NCI-H345 (cell line): ENCODE measurements at places on chromosomes 12 and 14.

DNA sequence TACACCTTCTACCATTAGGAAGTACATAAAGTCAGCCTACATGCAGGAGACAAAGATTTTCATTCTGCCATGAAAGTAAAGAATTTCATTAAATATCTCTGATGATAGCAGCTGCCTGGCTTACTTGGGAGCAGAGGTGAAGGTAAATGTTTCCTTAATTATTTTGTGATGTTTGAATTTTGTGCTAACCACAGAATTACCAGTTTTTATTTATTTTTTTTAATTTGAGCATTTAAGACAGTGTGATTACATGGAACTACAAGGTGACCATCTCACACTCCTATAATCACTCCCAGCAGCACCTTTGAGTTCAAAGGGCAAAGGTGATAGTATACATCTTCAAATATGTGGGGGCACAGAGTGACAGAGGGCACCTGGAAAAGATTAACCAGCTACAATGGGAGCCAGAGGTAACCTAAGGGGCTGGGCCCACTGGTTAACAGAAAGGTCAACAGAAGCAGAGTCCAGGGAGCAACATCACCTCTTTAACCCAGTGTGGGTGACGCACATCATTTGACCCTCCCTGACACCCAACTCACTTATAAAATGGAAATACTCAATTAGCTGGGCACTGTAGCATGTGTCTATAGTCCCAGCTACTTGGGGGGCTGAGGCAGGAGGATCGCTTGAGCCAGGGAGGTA, 65.0 kb downstream of the GCH1 start:
- DNase-seq, result no peak

DNA sequence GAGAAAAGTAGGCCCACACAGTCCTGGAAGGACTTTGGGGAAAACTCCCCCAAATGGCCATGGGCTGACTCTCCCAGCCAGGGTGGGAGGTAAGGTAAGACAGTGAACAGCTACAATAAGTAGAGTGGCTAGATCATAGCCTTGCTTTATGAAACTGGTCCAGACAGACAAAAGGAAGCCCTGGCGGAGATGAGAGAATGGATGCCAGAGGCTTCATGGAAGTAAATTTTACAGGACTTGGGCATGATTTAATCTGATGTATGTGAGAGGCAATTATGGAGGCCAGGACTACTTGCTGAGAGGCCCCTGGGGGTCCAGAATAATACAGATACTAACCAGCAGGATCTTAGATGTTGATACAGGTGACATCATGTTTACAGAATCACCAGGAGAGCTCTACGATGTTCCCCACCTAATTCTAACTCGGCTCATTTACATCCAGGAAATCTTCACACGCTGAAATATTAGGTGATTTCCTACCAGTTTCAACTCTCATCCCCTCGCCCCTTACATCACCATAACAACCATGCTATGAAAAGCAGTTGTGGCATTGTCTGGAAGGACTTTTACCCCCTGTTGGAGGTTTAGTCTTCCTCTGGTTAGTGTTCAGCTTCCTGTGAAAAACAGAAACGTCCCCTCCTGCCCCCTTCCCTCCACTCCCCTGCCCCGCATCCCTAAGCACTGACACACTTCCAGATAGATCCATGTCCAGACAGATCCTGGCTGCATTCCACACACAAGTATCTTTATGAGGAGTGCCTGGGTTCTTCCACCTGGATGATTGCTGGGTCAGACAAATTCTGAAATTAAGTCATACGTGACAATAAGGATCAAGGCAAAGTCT, 39.5 kb upstream of the NT5DC3 start:
- DNase-seq, result peak; percentile 96

DNA sequence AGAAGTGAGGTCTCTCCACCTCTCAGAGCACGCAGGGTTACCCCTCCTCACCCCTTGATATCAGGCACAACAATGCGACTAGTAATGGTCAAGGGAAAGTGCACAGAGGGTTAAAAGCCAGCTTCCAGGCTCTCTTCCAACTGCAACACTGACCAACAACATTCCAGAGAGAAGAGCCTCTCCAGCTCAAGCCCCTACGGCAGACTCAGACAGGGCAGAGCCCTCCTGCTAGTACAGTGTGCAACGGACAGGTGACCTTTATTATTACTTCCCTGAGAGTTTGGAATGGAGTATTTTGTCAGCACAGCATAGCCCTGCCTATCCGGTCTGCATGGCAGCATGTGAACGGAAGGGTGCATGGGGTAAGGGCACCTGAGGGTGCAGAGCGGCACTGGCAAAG, 73.0 kb downstream of the PTPN21 start:
- no peak for DNase-seq

DNA sequence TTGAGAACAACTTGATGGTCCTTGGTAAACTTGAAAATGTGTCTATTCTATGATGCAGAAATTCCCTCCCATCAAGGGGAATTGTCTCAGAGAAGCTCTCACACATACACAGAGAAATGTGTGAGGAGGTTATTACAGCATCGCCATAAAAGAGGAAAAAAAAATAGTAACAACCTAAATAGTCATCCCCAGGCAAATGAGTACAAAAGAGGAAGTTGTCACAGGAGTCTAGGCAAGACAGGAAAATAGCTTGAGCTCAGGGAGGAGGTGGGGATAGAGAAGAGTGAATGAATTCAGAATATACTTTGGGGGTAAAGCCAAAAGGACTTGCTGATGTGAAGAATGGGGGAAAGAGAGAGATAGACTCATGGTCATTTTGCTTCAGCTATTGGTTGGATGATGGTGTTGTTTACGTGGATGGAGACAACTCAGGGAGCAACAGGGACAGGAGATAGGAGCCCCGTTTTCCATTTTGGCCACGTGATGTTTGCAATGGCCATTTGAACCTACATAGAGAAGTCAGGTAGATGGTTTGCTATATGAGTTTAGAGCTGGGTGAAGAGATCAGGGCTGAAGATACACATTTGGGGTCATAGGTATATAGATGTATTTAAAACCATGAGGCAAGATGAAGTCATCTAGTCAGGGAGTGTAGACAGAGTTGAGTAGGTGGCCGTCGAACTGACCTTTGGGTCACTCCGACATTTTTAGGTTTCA, 20.3 kb downstream of the LRRC74A start:
- DNase-seq, result no peak

- DNase-seq, result no peak
These were observed 16.3 kb upstream of the EPYC start for GRCh38 chr12:91021076-91021475.

DNA sequence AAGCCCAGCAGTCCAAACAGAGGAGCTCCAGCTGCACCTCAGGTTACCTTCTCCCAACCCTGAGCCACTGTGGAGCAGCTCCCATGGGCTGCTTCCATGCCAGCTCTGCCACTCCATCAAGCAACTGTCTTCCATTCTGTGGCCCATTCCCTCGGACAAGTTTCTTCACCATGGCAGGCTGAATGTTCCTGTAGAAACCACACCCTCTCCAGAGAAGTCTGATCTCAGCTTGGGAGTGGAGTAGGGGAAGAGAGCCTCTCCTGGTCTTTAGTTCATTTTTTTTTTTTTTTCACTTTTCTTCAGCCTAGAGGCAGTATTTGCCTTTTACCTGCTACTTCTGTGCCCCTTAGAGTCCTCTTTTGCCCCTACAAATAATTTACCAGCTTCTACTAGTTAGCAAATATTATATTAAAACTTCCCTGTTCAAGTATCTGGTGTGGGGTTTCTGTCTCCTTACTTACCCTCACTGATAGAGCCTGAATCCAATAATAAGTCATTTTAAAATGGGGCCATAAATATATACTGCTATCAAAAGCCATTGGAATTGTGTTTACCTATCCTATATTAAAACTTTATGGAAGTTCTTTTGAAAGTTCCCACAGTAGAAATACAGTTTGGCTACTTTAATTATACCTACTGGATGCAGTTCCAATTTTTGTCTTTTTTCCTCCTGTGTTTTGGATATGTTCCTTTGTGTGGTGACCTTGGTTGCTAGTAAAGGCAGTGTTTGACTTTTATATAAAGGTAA, 11.7 kb upstream of the SLC17A8 start:
- no peak for DNase-seq

DNA sequence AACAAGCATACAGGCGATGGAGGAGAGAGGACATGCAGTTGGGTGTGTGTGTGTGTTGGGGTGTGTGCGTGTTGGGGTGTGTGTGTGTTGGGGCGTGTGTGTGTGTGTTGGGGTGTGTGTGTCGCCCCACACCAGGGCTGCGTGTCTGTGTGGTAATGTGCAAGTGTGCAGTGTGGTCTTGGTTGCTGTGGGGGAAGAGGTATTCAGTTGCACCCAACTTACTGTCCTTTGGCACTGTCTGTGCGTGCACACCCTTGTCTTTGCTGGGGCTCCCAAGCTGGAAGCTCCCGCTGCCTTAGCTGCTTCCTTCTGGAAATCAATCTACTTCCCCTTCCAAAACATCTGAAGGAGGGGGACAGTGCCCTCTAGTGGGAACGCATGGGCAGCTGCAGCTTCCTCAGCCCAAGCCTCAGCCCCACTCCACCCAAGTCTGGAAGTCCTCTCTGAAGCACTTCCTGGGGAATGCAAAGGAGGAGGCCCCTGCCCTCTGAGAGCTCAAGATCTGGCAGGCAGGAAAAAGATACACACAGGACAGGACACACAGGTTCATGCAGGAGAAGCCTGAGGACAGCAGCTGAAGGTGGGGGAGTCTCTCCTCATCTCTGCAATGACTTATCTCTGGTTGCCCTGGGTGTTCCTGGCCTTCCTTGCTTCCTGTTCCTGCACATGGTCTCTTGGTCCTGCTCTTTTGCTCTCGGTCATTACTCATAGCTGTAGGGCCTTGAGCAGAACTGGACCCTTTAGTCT, 13.1 kb downstream of the ASIC1 start:
- peak; percentile 7 for DNase-seq

DNA sequence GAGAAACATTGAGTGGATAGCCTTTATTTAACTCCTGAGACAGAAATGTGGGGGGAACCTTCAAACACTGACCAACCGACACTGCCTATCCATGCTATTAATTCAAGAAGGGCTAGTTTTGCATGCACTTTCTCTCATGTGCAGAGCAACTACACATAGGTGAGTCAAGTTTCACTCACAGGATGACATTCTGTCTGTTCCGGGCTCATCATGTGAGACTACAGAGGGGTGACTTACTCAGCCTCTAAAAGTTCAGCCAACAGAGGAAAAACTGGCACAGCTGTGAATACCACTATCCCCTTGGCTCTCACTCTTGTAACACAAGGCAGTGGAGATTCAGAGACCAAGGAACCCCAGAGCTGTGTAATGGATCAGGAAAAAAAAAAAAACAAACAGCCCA, 13.3 kb downstream of the BEST3 start:
- DNase-seq, result no peak

DNA sequence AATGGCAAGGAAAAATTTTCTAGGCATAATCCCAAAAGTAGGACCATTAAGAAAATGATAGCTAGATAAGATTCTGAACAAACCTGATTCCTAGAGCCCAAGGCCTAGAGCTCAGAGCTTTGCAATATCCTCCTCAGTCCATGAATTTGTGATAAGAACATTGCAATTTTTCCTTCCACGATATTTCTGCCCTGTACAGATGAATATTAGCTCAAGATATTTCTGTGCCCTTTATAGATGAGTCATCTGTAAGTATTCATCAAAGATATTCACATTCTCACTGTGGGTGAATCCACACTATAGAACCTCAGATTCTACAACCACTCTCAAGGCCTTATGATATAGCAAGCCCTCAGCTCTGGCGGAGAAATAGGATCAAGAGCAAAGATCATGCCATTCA, 37.5 kb downstream of the EAPP start:
- no peak for DNase-seq

DNA sequence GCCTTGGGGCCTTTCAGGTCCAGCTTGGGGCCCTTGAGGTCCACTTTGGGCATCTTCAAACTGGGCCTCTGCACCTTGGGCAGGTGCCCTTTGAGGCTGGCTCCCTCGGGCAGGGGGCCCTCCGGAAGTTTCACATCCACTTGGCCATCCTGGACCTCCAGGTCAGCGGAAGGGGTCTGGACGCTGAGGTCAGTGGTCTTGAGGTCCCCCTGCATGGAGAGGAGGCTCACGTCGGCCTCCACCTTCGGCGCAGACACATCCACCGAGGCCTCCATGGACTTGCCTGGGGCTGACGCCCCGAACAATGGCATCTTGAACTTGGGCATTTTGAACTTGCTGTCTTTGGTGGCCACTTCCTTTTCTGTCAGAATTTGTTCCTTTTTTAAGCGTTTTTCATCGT, 25.1 kb downstream of the AHNAK2 start:
- DNase-seq, result no peak

- no peak for DNase-seq
These were observed 164.7 kb downstream of the SUDS3 start for GRCh38 chr12:118541071-118541470.

DNA sequence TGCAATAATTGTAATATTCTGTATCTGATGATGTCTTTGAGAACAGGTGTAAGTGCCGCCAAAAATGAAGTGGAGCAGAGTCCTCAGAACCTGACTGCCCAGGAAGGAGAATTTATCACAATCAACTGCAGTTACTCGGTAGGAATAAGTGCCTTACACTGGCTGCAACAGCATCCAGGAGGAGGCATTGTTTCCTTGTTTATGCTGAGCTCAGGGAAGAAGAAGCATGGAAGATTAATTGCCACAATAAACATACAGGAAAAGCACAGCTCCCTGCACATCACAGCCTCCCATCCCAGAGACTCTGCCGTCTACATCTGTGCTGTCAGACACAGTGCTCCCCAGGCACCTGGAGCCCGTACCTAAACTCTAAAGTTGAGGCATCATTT, 268.7 kb downstream of the DAD1 start:
- DNase-seq, result no peak

GRCh38 chr14:30142216-30142615, 214.6 kb upstream of the PRKD1 start:
- DNase-seq, result no peak

- DNase-seq, result peak; percentile 48
These were observed 180.8 kb downstream of the EFCAB11 start for GRCh38 chr14:89773644-89774316.

GRCh38 chr14:95315579-95315978, 4.1 kb downstream of the CLMN start:
- DNase-seq, result no peak

DNA sequence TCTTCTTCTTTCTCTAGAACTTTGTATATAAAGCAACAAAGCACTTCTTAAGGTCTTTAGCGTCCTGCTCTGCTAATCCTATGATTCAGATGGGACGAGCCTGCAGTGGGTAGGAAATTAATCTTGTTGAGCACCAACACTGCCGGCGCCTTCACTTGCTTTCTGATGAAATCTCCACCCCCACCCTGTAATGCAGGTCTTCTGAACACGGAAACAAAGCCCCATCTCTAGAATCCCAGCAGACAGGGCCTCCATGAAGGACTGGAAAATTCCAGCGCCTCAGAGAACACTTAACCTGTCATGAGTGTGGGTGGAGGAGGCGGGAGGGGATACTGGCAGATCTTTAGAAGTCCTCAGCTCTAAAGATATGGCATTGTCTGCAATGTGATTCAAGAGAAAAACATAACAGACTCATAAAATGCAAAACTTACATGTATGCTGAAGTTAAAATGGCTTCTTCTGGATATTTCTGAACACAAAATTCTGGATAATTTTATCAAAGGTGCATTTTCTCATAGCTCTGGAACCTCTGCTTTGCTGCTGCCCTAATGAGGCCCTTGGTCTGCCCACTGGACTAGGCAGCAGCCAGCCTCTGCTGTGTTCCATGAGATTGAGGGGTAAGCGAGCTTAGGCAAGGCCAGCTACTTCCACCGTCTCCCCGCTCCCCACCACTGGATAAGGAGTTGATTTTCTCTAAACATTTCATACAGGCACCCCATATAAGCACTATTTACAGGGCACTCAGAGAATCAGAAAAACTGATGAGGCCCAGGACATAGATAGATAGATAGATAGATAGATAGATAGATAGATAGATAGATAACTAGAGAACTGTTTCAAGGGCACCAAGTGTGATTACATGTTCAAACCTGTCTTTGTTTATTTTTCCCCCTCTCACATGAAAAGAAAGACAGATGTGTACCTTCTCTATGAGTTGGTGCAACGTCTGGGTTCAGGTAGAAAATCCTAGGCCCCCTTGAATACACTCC, 43.1 kb downstream of the ZFP36L1 start:
- DNase-seq, result no peak
